Smooth muscle cell of the umbilical artery (primary cell): ENCODE measurements at places on chromosomes 11 and 22. TPM values are rescaled to one million over a fixed set of nuclear protein-coding genes. Genes with fewer than 3 reads are reported as not detected.

Gene OR10A2
- total RNA-seq: not detected in 2 replicates

Gene OR8G1
- total RNA-seq: not detected in 2 replicates

Gene BET1L
- 24.3 and 45.9 TPM in 2 replicates for total RNA-seq

Gene CD3E
- total RNA-seq: not detected in 2 replicates

Gene DNAJC24
- 22.9 and 28.2 TPM in 2 replicates for total RNA-seq

Gene LARGE2
- under 0.01 TPM in 1 of 2 replicates, not detected in the other for total RNA-seq

Gene APOL4
- total RNA-seq: under 0.01 TPM in 1 of 2 replicates, not detected in the other

Gene OR52E8
- not detected in 2 replicates for total RNA-seq

Gene TMPRSS6
- not detected in 2 replicates for total RNA-seq

Gene OR10D3
- not detected in 2 replicates for total RNA-seq

Gene OR52H1
- total RNA-seq: 0.30 and 0.42 TPM in 2 replicates

Gene SLC5A12
- total RNA-seq: 0.30 TPM in 1 of 2 replicates, not detected in the other

Gene RHOD
- 9.7 and 10.1 TPM in 2 replicates for total RNA-seq

Gene ANO9
- not detected in 2 replicates for total RNA-seq

Gene PHF21B
- not detected in 2 replicates for total RNA-seq

Gene TREH
- total RNA-seq: not detected in 2 replicates

Gene SLC6A5
- not detected in 2 replicates for total RNA-seq

Gene ARL2
- 73.7 and 76.6 TPM in 2 replicates for total RNA-seq

Gene PDE2A
- 0.30 and 1.3 TPM in 2 replicates for total RNA-seq

Gene SCGB1A1
- not detected in 2 replicates for total RNA-seq

Gene AKIP1
- total RNA-seq: 31.3 and 39.5 TPM in 2 replicates

Gene FOLR3
- 0.23 TPM in 1 of 2 replicates, not detected in the other for total RNA-seq

Gene DDX25
- total RNA-seq: not detected in 2 replicates

Gene TIMP3
- 876 and 1,947 TPM in 2 replicates for total RNA-seq

Gene GNAZ
- total RNA-seq: 7.4 and 15.0 TPM in 2 replicates

Gene HEPN1
- 0.09 TPM in 1 of 2 replicates, not detected in the other for total RNA-seq

Gene AP2A2
- total RNA-seq: 28.8 and 46.0 TPM in 2 replicates

Gene OR51A4
- not detected in 2 replicates for total RNA-seq

Gene CARD10
- 2.1 and 7.5 TPM in 2 replicates for total RNA-seq

Gene MPPED2
- not detected in 2 replicates for total RNA-seq

Gene IRAG1
- 3.0 and 8.6 TPM in 2 replicates for total RNA-seq

Gene OR51I1
- total RNA-seq: not detected in 2 replicates

Gene ZC3H12C
- total RNA-seq: 18.7 and 24.9 TPM in 2 replicates

Gene MOGAT2
- total RNA-seq: not detected in 2 replicates

Gene APOA4
- not detected in 2 replicates for total RNA-seq

Gene MUC2
- total RNA-seq: not detected in 2 replicates

Gene MS4A4A
- not detected in 2 replicates for total RNA-seq

Gene APOA1
- total RNA-seq: 3.0 and 10.4 TPM in 2 replicates
